Iris pigment epithelial cell (primary cell): ENCODE measurements at places on chromosomes 6 and 20.

GRCh38 chr6:129659590-129660345 is 50.2 kb downstream of the ARHGAP18 start:
- DNase-seq: peak; percentile 56

- DNase-seq: peak; percentile 74
Observed at GRCh38 chr20:44646641-44647274, 4.7 kb downstream of the ADA start.

- peak; percentile 97 for DNase-seq
Observed at GRCh38 chr6:151067684-151068596, 171.8 kb upstream of the AKAP12 start.

- DNase-seq: no peak
Observed at GRCh38 chr6:6612308-6612707, 23.8 kb downstream of the LY86 start.

GRCh38 chr20:50146732-50147662 is 6.5 kb downstream of the PEDS1 start:
- DNase-seq: peak; percentile 50

- no peak for DNase-seq
Observed at GRCh38 chr20:49658508-49658907, 55.2 kb downstream of the B4GALT5 start.

- DNase-seq: no peak
Observed at GRCh38 chr6:44342052-44342451, 398 bp upstream of the SPATS1 start.

GRCh38 chr20:36895036-36895435 is 19.1 kb downstream of the TLDC2 start:
- no peak for DNase-seq

GRCh38 chr6:71446470-71446869 is 157.9 kb downstream of the OGFRL1 start:
- DNase-seq: no peak

DNA sequence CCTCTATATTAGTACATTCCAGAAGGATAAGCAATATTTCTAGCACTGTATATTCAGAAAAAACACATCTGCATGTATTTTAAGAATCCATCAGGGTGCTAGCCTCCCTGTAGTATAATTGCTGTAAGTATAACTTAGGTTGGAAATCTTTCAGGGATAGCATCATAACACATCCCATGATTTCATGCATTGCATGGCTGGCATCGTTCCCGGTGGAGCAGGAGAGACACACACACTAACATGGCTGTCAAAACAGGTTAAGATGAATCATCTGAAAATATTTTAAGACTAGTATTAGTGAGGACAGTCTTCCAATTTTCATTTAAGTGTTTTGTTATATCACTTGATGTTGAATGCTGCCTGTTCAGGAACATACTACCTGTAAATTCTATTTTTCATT is 32.1 kb upstream of the CENPW start:
- peak; percentile 74 for DNase-seq

GRCh38 chr6:148516617-148517016 is 174.0 kb downstream of the SASH1 start:
- DNase-seq: no peak

GRCh38 chr6:130202782-130203181 is 20.0 kb downstream of the SAMD3 start:
- no peak for DNase-seq

- DNase-seq: no peak
Observed at GRCh38 chr6:40715570-40716403, 128.6 kb upstream of the LRFN2 start.

GRCh38 chr20:39640147-39640546 is 678.0 kb downstream of the DHX35 start:
- DNase-seq: no peak

- peak; percentile 47 for DNase-seq
Observed at GRCh38 chr20:36098364-36098763, 56.2 kb upstream of the EPB41L1 start.
